ENCODE measurements at places on chromosomes 4 and X.

- no peaks in the 10 kb centered on the region for H3K36me3 ChIP-seq
- H3K27me3 ChIP-seq: no peaks in the 10 kb centered on the region
- no peak overlapping the region for H3K27ac ChIP-seq
- H3K4me1 ChIP-seq: no peaks in the 10 kb centered on the region
- no peak overlapping the region for H3K4me3 ChIP-seq
Measured at GRCh38 chrX:29172880-29173279, 585.6 kb downstream of the IL1RAPL1 start.

DNA sequence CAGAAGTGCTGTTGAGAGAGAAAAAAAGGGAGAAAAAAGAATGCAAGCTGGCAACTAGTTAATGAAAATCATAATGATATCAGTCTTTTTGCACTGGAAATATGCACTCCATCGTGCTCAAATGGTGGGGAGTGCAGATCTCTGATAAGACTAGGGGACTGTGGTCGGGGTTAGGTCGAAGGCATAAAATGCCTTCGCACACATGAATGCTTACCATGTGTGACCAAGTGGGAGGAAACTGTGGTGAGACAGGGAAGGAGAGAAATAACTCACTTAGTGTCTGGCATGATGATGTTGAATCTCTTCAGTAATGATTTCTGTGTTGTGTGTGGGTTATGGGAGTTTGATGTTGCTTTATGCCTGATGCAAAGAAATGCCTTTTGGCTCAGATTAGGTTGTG, 358.9 kb downstream of the FBXO8 start:
- no peak overlapping the region for H3K4me3 ChIP-seq
- DNase-seq: no peak
- H3K36me3 ChIP-seq: no peaks in the 10 kb centered on the region
- H3K4me1 ChIP-seq: no peaks in the 10 kb centered on the region

- H3K27me3 ChIP-seq: no peaks in the 10 kb centered on the region
- H3K36me3 ChIP-seq: no peaks in the 10 kb centered on the region
- no peak overlapping the region for H3K27ac ChIP-seq
Measured at GRCh38 chr4:114320126-114320525, 278.5 kb upstream of the UGT8 start.

GRCh38 chr4:150033901-150034300, 44.3 kb upstream of the DCLK2 start:
- peaks cover 33% of the 10 kb centered on the region for H3K27me3 ChIP-seq
- DNase-seq: no peak
- no peak overlapping the region for H3K4me3 ChIP-seq
- no peak overlapping the region for H3K27ac ChIP-seq
- H3K36me3 ChIP-seq: no peaks in the 10 kb centered on the region
- H3K4me1 ChIP-seq: no peaks in the 10 kb centered on the region

GRCh38 chrX:133639726-133640125, 224.4 kb upstream of the GPC4 start:
- DNase-seq: no peak
- H3K4me1 ChIP-seq: no peaks in the 10 kb centered on the region
- no peak overlapping the region for H3K27ac ChIP-seq
- H3K4me3 ChIP-seq: no peak overlapping the region
- peaks cover 10% of the 10 kb centered on the region for H3K27me3 ChIP-seq

DNA sequence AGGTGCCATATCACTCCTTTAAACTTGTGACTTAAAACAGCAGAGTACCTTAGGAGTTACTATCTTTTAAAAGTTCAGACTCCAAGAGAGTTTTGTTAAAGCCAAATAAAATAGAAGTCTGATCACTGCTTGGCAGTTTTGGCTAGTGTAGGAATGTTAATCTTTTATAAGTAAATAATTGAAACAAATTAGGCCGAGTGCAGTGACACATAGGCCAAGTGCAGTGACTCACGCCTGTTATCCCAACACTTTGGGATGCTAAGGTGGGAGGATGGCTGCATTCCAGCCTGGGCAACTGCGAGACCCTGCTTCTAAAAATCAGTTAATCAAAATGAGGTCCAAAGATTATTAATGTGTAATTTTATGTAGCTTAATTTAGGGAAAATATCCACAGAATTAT, 37.2 kb downstream of the WDR44 start:
- no peaks in the 10 kb centered on the region for H3K4me1 ChIP-seq
- no peaks in the 10 kb centered on the region for H3K27me3 ChIP-seq
- H3K36me3 ChIP-seq: peaks cover 10% of the 10 kb centered on the region
- H3K4me3 ChIP-seq: no peak overlapping the region
- no peak overlapping the region for H3K27ac ChIP-seq

All from central memory CD8-positive, alpha-beta T cell (primary cell).